ENCODE measurements at places on chromosomes 13 and 19.

- DNase-seq, result no peak
Measured at GRCh38 chr13:49165798-49166752, 54.1 kb upstream of the MLNR start.

GRCh38 chr19:49602806-49603205, 11.8 kb downstream of the PRR12 start:
- no peak for DNase-seq

DNA sequence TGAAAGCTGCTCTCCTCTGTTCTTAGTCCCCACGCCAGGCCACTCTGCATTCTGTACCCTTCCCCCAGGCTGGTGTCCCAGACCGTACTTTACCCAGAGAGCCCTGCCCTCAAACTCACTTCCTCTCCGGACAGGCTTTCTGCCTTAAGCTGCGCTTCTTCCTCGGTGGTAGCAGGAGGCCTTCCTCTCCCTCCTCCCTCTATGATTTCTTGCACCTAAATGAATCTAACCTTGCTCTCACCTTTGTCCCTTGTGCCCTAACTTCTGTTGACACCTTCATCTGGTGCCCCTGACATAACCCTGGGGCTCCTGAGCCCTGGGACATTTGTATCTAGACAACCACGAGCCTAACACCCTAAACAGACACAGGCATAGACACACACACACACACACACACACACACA, 29.6 kb upstream of the CEACAM21 start:
- no peak for DNase-seq

GRCh38 chr13:75806117-75806516, 170.0 kb downstream of the LMO7 start:
- no peak for DNase-seq

GRCh38 chr19:13260883-13261653, 110.9 kb downstream of the IER2 start:
- DNase-seq, result peak; percentile 71

DNA sequence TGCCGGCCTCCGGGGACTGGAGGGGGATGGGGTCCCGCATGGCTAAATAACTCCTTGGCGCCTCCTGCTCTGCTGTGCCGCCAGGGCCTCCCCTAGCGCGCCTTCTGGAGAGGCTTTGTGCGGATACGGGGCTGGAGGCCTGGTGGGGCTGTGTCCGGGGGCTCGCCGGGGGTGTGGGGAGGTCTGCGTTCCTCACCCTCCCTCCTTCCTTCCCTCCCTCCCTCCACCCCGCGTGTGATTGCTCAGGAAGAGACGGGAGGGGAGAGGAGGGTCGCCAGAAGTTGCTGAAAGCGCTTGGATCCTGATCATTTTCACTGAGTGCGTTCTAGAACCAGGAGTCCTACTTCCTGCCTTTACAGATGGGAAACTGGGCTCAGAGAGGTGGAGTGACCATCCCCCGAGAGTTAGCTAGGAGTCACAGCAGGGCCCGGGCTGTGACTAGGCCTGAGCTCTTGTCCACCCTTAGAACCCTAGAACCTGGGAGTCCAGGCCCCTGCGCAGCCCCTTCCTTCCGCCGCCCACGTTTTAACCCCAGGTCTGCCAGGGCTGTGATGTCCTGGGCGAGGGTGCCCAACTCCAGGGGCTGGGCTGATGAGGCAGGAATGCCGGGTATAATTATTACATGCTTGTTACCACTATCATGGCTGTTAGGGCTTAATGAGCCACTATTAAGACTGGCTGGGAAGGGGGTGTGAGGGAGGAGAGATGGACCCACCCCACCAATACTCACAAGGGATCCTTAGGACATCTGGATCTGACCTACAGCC, 782 bp upstream of the JUND start:
- no peak for DNase-seq

DNA sequence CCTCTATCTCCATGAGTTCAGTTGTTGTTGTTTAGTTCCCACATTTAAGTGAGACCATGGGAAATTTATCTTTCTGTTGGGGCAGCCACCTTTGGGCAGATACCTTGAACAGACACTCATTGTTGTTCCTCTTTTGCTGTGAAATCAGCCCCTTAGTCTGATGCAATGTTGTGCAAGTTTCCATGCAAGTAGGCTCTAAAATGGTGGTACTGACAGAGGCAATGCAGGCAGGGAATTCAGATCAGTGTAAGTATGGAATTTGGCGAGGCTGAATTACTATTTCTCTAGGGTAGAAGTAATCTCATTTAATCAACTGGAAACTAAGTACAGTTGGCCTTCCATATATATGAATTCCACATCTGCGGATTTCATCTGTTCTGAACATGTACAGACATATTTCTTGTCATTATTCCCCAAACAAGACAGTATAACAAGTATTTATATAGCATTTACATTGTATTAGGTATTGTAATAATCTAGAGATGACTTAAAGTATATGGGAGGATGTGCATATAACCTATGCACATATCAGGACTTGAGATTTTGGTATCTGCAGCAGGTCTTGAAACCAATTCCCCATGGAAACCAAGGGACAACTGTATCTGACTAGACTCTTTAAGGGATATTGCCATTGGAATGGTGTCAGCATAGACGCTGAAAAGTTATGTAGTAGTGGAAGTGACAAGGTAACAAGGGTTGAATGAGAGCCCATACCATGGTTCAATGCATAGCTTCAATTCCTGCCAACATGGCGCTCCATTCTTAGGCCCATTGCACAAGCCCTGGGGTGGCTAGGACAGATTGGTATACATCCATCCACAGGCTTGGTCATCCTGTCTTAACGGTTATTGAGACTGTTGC, 281.5 kb upstream of the HTR2A start:
- no peak for DNase-seq

DNA sequence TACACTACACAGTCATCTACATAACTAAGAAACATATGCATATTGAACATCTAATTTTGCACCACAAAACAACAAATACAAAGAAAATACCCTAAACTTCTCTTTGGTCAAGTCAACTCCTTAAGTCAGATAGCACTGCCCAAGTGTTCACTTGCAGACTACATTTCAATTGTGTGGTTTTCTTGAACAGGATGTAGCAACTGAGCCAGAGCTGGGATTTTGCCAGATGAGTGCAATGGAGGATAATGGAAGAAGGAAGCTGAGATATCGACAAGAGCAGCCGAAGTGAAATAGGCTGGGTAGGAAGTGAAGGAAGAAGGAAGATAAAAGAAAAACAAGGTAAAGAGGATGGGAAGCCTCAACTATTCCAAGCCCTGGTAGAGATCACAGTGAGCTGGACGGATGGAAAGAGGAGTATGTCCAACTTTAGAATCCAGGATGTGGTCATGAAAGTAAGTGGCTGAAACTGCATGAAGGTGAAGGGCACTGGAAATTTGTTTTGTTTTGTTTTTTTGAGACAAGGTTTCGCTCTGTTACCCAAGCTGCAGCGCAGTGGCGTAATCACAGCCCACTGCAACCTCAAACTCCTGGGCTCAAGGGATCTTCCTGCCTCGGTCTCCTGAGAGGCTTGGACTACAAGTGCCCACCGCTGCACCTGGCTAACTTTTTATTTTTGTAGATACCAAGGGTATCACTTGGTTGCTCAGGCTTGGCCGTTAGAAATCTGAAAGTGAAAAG, 15.0 kb downstream of the NUFIP1 start:
- DNase-seq, result no peak

DNA sequence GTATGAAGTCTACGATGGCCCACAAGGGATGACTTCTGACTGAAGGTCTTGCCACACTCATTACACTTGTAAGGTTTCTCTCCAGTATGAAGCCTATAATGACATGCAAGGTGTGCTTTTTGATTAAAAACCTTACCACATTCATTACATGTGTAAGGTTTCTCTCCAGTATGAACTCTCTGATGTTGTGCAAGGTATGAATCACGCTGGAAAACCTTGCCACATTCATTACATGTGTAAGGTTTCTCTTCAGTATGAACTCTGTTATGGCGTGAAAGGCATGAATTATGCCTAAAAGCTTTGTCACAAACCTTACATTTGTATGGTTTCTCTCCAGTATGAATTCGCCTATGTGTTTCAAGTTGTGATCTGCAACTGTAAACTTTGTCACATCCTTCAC, 15.0 kb upstream of the ZNF83 start:
- DNase-seq, result no peak

GRCh38 chr13:25262261-25262660, 25.0 kb downstream of the MTMR6 start:
- DNase-seq, result no peak

- DNase-seq, result no peak
Measured at GRCh38 chr13:44493213-44493812, 82.8 kb downstream of the TSC22D1 start.

DNA sequence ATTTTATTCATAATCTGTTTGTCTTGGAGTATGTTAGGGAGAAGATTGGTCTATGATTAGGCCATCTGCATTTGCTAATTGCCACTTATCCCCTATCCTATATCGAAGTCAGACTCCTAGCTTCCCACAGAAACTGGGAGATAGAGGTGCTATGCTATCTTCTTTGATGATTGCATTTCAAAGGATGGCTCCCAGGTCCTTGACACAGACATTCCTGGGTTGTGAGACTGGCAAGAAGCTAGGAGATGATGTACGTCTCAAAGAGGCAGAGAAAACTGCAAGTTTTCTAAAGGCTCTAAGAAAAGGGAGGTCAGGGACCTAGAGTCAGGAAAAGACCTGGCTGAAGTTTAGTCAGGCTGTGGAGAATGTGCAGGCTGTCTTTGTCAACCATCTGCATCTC, 1251.9 kb downstream of the PCDH17 start:
- no peak for DNase-seq

GRCh38 chr19:35987571-35987896, 7.5 kb upstream of the SDHAF1 start:
- no peak for DNase-seq

- no peak for DNase-seq
Measured at GRCh38 chr13:112464720-112465119, 88.6 kb downstream of the SPACA7 start.

DNA sequence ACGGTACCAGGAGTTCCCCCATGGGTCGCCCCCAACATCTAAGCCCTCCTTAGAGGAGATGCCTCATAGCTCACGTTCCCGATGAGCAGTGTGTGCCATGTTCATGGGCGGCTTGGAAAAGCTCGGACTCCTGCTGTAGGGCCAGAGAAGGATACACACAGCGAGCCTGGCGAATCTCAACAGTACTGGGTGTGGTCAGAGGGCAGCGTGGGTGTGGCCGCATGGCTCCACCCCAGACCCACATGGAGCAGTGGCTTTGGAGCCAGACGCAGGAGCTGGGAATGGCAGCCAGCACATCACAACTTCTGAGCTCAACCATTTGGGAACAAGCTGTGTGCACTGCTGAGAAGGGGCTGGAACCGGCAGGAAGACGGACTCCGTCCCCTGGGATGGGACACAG, 15.6 kb downstream of the CAPS start:
- DNase-seq, result no peak

DNA sequence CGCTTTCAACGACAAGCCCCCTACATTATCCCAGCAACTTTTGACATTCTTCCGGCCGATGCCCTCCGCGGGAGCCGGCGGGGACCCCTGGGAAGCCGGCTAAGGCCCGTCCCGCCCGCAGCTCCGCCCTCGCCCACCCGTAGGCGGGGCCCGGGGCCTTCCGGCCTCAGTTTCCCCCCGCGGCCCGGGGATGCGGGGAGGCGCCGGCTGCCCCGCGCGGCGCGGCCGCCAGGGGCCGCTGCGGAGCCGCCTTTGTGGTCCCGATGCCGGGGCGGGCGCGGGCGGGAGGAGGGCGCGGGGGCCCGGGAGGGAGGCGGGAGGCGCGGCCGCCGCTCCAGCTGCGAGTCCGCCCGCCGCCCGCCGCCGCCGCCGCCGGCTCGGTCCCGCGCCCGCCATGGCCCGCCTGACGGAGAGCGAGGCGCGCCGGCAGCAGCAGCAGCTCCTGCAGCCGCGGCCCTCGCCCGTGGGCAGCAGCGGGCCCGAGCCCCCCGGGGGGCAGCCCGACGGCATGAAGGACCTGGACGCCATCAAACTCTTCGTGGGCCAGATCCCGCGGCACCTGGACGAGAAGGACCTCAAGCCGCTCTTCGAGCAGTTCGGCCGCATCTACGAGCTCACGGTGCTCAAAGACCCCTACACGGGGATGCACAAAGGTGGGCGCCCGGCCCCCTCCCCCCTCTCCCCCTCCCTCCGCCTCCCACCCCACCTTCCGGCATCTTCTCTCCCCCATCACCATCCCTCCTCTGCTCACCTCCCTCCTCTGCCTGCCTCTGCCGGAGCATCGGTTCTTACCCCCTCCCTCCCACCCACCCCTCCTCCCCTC, at the start of gene CELF5:
TSS of gene CELF5 (plus strand) at position 316 of the 823 bp plus-strand sequence. CDS start at position 395, 79 bp downstream.
- no peak for DNase-seq

DNA sequence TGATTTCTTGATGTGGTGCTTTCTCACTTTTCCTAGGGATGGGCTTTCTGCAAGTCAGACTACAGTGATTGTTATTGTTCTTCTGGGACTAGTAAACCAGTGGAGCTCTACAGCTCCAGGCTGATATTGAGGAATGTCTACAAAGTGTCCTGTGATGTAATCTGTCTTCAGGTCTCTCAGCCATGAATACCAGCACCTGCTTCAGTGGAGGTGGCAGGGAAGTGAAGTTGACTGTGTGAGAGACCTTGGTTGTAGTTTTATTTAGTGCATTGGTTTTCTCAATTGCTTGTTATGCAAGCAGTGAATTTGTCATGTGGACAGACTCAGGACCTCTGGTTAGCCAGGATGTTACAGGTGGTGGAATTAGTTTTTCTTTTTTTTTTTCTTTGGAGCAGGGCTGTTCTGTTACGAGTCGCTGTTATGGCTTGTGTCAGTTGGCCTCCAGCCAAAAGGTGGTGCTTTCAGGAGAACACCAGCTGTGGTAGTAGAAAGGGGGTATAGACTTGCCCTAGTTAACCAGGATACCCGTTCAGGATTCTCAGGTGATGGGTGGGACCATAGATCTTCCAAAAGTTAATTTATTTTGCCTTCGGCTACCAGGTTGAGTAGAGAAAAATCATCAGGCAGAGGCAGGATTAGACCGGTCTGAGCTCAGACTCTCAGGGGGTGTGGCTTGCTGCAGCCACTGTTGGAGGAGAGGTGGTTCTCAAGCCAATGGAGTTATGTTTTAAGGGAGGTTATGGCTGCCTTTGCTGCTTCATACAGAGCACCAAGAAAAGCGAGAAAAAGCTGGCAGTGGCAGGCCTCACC, 11.9 kb upstream of the ZNF675 start:
- DNase-seq, result peak; percentile 12

DNA sequence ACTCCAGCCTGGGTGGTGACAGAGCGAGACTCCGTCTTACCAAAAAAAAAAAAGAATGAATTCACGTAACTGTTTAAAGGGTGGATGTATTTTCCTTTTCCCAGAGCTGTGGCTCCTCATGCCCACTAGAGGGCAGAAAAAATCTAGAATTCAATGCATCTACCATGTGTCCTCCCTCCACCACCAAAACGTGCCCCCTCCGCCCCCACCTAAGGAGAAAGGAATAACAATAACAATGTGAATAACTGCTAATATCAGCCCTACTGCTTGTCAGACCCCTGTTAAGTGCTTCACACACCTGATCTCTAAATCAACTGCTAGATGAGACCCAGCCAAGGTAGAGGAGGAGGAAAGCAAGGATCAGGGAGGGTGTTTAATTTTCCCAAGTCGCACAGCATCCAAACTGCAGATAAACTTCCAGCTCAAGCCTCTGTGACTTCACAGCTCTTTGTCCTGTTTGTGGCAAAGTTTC, 20.2 kb upstream of the PNMA8B start:
- no peak for DNase-seq

- no peak for DNase-seq
Measured at GRCh38 chr13:30731361-30732045, 3.8 kb upstream of the ALOX5AP start.
